NCI-H1092 treated with DMSO at 0.1 percent for 48 hours (cell line): ENCODE measurements at places on chromosomes 2 and 18.

DNA sequence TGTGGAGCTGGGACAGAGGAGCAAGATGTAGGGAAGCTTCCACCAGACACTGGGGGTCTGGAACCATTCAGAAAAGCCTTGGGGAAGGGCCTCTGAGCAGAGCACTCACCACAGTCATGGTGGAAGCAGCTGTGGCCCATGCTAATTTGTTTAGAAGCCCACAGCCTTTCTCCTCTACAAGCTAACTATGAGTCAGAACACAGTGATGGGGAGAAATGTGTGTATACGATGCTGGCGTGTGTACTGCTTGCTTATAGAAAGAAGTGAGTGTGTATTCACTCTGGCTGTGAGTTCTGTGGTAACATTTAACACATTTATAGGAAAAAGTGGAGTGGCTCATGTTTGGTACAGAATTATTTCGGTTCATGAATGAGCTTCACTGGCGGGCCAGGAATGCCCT lies 157.0 kb upstream of the ACAA2 start:
- DNase-seq: no peak

- no peak for DNase-seq
Measured at GRCh38 chr2:73969356-73969755, 15.4 kb upstream of the TET3 start.

DNA sequence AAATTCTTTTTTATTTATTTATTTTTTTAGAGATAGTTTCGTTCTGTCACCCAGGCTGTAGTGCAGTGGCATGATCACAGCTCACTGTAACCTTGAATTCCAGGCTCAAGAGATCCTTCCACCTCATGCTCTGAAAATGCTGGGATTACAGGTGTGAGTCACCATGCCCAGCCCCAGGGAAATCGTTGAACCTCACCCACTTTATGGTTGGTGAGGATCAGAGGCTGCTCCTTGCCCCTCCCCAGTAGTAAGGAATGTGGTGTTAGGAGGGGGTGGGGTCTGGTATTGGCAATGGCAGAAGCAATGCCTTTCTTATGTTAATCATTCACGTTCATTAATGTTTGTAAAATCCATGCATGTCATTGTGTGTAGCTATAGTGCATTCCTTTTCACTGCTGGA lies 161.9 kb downstream of the SUCLG1 start:
- DNase-seq: no peak

- DNase-seq: no peak
Measured at GRCh38 chr18:75106746-75107145, 102.2 kb downstream of the PTGR3 start.

GRCh38 chr2:43363120-43363519 lies 136.7 kb upstream of the ZFP36L2 start:
- DNase-seq: no peak

DNA sequence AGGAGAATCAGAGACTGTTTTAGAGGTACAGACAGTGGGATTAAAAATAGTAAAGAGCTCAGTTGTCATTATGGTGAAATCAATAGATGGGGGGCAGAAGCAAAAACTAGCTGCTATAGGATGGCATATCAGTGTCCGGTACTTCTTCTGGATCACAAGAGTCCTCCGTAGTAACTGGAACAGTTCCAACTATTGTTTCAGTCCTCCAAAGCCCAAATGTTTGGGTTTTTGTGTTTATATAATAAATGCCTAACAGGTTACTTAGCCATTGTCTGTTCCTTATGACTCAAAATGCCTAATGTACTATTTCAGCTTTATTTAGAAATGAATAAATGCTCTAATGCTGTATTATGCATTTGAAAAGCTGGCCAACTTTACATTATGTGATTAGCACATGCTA lies 401.2 kb downstream of the PTH2R start:
- no peak for DNase-seq

GRCh38 chr18:48035556-48035860 lies 105.0 kb upstream of the SMAD2 start:
- no peak for DNase-seq

- DNase-seq: no peak
Measured at GRCh38 chr2:222592176-222592575, 63.7 kb downstream of the FARSB start.

DNA sequence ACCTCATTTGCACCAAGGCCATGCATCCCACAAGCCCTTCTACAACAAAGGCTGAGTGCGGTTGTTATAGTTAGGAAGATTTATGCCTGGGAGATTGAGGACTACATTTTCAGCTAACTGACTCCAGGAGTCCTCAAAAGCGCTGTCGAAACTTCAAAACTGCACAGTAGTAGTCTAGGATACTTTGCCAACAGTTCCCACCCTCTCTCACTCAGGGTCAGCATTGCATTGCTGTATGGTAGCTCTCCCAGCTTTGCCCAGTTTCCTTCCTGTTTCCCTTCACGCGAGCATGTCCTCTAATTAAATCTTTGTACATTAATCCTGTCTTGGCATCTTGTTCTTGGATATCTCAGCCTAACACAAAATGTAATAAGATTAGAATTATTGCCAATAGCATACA lies 420.6 kb upstream of the UBE2E3 start:
- DNase-seq: no peak

- DNase-seq: peak; percentile 42
Measured at GRCh38 chr2:225400546-225401400, 1.3 kb downstream of the NYAP2 start.

DNA sequence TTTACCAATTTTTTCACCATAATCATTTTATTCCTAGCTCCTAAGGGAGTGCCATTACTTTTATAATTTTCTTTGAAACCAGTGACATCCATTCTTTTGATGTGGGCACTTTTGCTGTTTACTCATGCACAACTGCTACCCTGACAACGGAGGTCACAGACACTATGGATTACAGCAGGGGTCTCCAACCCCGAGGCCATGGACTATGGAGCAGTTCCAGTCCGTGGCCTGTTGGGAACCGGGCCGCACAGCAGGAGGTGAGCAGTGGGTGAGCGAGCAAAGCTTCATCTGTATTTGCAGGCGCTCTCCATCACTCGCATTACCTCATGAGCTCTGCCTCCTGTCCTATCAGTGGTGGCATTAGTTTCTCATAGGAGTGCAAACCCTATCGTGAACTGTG lies 34.6 kb downstream of the PRPF40A start:
- DNase-seq: no peak

GRCh38 chr2:239401881-239402233 lies 1.0 kb upstream of the HDAC4 start:
- DNase-seq: peak; percentile 78

DNA sequence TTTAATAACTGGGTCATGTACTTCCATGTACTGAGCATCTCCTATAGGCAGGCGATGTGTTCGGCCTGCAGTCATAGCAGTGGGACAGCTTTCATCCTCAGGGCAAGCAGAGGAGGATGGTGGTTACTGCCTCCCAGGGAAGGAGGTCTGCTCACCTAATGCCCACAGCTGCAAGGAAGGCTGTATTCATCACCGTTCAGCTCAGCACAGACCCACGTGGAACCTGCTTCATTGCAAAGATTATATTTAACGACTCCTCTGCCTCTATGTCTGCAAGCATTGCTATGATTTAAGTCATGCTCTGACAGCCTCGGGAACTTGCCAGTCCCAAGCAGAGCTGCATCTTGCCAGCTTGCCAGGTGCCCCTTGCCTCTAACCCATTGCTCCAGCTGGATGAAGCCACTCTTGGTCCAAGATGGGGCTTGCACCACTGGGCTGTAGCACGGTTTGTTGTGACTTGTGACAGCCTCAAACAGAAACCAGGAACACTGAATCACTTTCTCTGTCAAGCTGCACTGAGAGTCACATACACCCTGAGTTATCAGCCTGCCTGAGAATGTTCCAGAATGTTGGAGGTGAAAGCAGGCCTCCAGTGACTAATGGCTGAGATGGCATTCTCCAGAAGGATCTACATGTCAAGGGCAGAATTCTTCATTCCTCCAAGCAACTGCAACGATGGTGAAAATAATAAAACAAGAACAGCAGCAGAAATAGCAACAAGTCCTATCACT lies 651.1 kb upstream of the ID2 start:
- no peak for DNase-seq

DNA sequence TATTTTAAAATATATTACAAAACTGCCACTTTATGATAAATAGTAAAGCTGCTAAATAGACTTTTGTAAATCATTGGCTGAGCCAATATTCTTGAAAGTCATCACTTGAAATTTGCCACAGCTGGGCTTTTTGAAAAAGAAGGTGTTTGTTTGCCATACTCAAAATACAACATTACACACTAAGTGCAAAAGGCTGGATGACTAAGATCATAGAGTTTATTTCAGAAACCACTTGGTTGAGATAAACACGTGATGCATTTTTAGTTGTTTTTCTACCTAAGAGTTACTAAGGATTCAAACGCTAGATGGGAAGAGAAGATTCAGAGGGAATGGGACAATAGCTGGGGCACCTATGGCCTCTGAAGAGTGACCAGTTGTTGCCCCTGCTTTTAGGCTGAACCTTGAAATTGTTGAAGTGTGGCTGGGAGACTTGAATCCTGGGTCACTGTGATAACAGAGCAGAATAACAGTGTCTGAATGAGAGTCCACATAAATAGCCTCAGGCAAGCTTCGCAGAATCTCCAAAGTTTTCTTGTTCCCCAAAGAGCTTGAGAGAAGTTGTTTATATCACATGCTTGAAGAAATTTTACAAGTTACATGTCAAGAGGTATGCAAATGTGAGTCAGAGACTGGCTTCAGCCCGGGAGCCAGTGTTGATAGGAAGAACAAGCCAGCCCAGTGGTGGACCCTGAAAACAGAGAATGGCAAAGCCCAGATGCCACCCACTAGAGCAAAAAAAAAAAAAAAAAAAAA lies 409.8 kb downstream of the GPD2 start:
- DNase-seq: no peak

GRCh38 chr18:69865776-69866175 lies 81.9 kb downstream of the CD226 start:
- DNase-seq: no peak

DNA sequence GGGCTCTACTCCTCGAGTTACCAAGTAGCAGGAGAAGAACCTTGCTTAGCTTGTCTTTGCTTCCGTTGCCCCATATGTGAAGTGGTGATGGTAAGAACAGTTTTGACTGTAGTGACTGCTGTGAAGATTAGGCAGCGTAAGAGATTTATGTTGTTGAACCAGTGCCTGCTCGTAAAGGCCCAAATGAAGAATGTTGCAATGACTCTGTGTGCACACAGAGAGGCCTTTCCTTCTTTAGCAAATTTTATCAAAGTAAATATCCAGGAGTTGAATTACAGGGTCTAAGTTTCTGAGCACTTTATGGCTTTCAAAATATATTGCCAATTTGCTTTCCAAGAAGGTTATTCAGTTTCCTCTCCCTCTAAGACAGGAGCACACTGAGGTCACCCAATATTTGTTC lies 14.5 kb downstream of the NTSR2 start:
- DNase-seq: no peak

GRCh38 chr2:109305490-109306167 lies 176.6 kb downstream of the SH3RF3 start:
- DNase-seq: peak; percentile 23

DNA sequence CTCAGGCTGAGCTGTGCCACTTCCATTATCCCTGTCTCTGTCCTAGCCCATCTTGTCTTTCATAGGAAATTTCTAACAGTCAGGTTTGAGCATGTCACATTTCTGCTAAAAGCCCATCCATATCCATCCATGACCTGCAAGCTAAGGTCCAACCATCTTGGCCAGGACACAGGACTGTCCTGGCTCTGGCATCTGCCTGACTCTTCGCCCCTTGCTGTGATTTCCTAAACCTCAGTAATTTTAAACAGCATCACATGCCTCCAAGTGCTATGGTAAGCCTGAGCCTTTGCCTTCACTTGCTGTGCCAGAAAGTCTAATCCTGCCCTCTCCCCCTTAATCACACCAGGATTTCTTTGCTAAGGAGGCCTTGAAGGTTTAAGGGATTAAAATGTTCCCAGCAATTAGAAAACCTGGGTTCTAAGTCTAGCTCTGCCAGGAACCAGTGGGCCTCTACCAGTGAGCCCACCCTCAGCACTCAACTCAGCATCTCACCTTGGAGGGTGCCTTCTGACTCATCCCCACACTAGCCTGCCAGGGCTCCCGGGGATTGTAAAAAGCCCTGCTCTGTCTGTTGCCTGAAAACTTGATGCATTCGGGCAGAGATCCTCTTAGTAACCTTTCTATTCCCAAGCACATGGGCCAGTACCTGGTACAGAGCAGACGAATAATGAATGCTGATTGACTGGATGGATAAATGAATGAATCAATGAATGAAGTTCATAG lies 411.0 kb downstream of the LRATD1 start:
- no peak for DNase-seq

DNA sequence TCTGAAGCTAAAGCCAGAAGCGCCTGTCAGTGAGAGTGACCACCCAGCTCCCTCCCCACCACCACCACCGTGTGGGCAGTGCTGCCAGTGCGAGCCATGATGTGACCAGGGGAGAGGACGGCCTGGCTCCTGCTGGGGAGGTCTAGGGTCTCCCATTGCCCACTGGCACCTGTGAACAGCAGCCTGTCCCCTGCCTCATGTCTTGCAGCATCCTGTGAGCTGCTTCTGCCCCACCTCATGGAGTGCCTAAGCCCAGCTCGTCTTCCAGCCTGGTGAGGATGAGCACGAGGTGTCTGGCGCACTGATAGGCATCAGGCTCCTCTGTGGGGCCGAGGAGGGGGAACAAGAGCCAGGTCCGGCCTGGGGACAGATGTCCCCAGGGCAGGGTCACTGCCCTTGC lies 61.4 kb downstream of the FAM168B start:
- no peak for DNase-seq

DNA sequence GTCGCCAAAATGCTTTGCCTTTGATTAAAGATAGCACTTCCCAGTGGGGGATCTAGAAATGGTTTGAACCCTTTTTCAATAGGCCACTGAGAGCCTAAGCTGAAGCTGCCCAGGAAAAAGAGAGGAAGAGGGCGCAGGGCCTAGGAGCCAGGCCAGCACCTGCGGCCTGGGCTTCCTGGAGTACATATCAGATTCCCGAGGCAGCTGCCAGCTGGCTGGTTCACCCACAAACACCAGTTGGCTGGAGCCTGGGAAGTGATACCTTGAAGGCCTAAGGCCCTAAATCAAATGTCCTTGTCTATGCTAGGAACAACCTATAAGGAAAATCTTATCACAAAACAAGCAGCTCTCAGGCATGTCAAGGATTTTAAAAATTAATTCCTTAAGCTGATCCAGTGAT lies 37.1 kb downstream of the ANKRD44 start:
- DNase-seq: peak; percentile 91

DNA sequence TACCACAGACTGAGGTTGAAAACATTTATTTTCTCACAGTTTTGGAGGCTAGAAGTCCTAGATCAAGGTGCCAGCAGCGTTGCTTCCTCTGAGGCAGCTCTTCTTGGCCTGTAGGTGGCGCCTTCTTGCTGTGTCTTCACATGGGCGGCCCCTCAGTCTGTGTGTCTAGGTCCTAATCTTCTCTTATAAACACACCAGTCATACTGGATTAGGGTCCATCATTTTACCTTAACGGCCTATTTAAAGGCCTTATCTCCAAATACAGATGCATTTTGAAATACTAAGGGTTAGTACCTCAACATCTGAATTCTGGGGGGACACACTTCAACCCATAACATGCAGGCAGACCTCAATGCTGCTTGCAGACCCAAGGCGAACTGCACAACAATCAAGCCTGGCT lies 4.4 kb upstream of the RMC1 start:
- DNase-seq: peak; percentile 52

GRCh38 chr2:180609626-180610340 lies 370.6 kb upstream of the UBE2E3 start:
- peak; percentile 16 for DNase-seq
